ENCODE measurements at places on chromosomes 5 and 9.

DNA sequence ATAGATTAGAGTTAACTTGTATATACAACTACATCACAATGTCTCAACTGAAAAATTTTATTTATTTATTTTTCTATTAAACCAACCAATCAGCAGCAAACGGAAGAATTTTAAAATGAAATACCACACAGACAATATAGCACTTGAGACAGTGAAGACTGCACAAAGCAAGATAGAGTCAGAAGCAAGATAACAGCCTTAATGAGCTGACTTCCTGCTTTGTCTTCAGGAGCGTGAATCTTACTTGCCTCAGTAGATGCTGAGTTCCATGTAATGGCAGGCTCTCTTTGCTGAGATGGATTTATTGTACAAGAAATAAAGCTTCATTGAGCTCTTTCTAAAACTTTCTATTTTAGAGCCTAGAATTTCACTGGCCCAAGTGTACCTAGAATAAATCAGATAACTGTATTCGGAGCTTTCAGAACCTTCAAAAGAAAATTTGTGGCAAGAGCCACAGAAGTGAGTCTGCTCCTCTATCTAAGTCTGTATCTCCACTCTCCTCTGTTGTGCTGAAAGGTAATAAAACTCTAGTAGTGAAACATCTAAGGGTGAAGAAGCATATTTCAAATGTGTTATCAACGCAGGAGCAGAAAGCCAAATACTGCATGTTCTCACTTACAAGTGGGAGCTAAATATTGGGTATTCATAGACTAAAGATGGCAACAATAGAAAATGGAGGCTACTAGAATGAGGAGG lies 83.3 kb upstream of the ANKRD55 start:
- no peak for DNase-seq

DNA sequence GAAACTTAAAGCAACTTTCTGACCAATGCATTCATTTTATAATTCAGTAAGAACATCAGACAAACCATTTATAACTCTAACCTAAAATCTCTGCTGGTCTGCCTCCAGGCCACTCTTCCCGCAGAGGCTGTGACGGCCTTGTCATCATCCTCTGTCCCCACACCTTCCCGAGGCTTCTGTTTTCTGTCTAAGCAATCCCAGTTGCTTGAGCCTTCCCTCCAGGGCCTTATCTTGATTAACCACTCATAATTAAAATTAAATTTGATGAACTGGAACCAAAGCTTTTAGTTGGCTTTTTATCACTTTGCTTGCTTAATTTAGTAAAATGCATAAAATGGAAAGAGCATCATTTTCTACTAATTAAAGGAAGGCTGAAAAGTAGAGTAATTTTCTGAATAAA lies 312.4 kb downstream of the DIRAS2 start:
- no peak for DNase-seq

DNA sequence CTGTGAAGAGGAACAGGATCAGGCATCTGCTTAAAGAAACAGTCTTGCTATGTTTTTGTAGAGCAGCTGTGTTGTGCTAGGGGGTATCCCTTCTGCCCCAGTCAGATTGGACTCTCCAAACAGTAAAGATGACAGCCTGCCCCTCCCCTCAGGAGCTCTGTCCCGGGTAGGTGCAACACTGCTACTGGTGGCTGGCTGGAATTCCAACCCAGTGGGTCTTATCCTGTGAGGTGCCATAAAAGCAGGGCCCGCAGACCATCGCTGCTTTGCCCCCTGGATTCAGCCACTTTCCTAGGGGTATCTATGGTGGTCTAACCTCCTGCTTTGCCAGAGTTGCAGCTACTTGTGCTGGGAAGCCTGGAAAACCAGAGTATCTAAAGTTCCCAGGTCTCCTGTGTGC lies 114.6 kb upstream of the PPP1R2B start:
- no peak for DNase-seq

DNA sequence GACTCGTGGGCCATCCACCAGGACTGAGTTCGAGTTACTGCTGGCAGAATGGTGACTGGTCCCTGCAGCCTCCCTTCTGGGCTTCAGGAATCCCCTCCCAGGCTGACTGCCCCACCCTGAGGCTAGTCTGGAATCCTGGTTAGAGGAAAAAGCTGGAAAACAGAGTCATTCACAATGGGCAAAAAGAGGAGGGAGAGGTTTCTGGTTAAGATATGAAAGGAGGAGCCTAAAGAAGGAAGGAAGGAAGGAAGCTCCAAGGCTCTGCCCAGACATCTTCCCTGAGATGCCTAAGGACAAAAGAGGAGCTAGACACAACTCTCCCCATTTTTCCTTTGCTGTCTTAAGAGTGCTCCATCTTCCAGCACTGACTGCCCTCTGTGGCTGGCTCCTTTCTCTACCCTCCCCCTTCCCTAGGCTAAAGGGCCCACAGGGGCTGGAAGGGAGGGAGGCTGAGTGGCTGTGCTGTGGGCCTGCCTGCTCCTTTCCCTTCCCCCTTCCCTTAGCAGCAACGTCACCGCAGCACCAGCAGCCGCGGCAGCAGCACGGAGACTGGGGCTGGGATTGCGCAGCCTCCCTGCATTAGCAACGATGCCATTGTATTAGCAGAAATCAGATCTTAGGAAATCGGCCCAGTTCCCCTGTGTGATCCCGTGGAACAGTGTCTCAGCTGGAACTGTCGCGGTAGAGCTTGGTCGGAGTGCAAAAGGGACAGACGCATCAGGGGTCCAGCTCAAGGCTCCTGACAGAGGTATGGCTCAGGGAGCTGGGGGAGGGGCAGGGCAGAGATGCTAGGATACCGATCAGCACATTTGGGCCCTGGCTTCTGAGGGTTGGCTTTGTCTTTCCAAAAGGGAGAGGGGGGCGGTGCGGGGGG lies 48.7 kb downstream of the RUSC2 start:
- no peak for DNase-seq

DNA sequence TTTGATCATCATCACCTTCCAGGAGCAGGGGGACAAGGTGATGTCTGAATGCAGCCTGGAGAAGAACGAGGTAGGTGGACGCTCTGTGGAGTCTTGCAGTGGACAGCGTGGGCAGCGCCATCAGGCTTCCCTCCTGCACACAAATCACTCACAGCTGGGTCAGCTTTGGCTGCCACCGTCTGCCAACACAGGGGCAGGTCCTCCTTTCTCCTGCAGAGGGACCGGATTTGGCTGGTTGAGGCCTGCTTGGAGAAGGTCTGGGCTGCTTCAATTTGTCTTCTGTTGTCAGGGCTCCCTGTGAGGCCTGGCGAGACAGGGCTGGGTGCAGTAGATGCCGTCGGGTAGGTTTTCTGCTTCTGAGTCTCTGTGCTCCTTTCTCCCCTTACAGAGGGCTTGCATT lies 180.6 kb downstream of the CACNA1B start:
- no peak for DNase-seq

DNA sequence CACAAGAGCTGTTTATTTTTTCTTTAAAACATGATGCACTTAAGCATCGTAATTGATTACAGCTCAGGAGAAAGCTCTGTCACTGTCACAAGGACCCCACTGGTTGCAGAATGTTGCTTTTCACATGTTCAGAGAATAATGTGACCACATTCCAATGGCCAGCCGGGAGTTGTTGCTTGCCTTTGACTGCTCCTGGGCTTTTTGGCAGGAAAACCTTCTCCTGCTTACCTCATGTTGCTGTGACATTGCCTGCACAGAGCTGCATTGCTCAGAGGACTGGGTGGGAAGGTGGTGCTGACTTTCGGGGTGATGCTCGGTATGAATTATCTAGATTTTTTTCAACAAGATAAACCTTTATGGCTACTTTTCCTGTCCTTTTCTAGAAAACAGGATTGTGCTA lies 88.2 kb downstream of the PALM2AKAP2 start:
- no peak for DNase-seq

DNA sequence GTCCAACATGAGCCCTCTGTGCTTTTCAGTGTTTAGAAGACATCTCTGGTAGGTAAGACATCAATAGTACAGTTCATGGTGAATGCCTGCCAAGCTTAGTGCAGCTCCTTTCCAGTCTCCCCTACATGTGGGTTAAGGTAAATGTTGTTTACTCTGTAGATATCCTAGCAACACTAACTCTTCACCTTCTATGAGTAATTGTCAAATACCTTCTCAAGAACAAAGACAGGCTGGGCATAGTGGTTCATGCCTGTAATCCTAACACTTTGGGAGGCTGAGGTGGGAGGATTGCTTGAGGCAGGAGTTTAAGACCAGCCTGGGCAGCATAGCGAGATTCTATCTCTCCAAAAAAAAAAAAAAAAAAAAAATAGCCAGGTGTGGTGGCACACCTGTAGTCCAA lies 18.7 kb upstream of the RASGRF2 start:
- no peak for DNase-seq

DNA sequence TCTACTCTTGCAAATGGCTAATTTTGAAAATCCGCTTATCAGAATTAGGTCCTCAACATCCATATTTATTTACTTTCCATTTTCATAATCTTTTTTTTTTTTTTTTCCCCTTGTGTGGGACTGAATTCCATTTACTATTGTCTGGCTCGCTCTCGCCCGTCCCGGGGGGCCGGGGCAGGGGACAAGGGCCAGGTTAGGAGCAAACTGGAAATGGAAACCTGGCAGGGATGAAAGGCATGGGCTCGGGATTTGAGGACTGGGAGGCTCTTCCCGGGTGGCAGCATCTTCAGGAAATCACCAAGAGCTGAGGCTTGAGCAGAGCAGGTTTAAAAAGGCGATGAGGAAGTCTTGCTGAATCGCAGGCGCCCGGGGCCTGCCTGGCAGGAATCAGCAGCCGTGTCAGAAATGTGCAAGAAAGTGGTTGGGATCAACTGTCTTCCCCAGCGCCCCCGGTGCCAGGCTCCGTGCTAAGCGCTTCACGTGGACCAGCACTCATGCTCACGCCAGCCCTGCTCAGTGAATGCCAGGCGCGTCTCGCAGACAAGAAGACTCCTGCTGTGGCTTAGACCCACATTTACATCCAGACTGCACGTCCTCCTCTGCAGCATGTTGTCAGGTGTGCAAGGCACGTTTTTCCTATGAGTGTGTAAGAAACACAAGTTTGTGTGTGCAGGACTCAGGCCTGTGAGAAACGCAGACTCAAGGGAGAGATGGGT lies 66.3 kb upstream of the UNC5A start:
- no peak for DNase-seq

DNA sequence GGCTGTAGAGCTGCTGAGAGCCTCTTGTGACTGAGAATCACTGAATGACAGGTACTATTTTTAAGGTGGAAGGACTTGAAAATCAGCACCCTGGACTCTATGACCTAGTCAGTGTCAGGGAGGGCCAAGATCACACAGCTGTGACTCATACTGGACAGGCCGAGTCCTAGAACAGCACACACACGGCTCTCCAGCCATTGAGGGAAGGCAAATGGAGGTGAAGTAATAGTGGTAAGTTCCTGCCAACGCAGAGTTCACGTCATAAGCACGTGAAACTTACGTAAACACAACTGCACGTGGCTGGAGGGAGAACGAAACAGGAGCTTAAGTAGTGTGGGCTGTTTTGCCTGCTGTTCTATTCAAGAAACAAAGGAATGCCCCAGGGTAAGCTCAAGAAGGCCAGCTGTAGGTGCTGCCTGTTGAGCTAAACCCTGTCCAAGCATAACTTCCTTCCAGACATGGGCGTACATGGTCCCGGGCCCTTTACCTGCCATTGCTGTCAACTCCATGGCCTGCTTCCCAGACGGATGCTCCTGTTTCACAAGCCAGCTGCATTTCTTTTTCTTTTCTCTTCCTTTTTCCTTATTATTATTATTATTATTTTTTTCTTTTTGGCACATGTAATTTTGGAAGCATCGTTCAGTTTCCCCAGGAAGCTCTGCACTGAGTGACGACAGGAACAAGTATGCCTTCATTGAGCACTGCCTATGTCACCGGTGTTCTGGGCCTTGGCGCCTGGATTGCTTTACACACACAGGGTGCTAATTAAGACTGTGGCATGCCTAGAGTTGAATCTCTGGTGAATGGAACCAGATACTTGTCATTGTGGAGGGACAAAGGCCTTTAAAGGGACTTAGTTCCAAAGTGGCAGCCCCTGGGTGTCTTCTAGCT lies 10.2 kb upstream of the LCP2 start:
- no peak for DNase-seq

DNA sequence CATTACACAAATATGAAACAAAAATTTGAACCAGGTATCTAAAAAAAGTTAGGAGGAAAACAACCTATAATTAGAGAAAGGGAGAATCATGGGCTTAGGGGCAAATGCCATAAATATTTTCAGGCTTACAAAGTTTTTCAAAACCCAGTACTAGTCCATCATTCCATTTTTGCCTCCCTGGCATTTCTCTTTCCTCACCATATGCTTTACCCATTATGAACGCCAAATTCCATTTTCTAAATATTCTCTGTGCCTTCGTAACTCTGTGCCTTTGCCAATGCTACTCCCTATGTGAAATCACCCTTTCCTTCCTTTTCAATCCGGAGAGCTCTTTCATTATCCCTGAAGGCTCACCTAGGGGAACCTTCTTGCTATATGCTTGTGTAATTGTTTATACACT lies 434.1 kb downstream of the ZSWIM6 start:
- no peak for DNase-seq

- no peak for DNase-seq
Measured at GRCh38 chr9:27537027-27537435, 7.4 kb upstream of the MOB3B start.

GRCh38 chr9:13444245-13445102 lies 165.0 kb upstream of the MPDZ start:
- DNase-seq: no peak

Data from CD4-positive, alpha-beta memory T cell (primary cell).